ENCODE measurements at places on chromosomes 3 and 15. TPM values are rescaled to one million over a fixed set of nuclear protein-coding genes. Genes with fewer than 3 reads are reported as not detected.

DNA sequence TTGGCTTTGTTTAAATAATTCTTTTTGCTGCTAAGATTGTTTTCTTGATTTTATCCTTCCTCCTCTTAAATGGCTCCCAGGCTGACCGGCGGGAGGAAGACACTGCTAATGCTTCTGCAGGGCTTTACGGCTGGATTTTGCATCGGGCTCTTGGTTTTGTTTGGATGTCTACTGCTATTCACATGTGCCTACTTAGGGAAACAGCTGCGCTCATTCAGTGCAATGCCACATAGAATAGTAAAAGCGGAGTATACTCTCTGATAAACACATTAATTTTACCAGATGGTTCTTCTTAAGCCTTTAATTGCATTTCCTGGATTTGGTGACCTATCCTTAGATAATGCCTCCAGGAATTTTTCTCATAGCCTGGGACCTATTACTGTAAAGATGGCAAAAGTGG, 146.6 kb downstream of the THSD4 start:
- DNase-seq = no peak

- no peak for DNase-seq
These were observed 31.7 kb downstream of the PSTPIP1 start for GRCh38 chr15:77026501-77027110.

- no peak for DNase-seq
These were observed 436.5 kb downstream of the CNTN4 start for GRCh38 chr3:2535206-2535605.

Gene GRK7
- total RNA-seq = not detected

Gene ZCWPW2
- 9.4 TPM for total RNA-seq

Gene GREM1
- total RNA-seq = 50.0 TPM
